ENCODE measurements at places on chromosomes 6 and 20.

GRCh38 chr6:7589221-7589620, 777 bp upstream of the SNRNP48 start:
- no peak for DNase-seq

DNA sequence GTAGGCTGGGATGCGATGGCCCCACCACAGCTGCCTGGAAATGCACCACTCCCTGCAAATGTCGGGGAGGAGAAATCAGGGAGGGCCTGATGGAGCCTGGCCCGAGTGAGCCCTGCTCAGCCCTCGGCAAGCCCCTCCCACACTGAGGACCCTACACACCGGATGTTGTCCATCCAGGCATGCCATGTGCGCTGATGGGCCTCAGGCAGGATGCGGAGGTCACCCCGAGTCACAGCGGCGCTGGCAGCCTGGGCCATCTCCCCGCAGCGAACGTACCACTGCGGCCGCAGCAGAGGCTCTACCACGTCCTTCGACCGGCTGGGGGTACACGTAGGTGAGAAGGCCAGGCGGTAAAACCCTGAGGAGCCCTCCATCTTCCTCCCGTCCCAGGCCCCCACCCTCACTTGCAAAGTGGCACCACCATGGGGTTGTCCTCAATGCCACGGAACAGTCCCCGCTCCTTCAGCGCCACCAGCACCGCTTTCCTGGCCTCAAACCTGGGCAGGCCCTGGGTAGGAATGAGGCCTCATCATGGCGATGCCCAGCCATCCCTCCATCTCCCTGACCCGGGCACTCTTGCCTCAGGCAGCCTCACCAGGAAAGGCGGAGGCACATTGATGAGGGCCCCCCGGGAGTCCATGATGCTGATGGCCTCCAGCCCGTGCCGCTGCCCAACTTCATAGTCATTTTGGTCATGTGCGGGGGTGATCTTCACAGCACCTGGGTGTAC, 5.2 kb upstream of the VWA7 start:
- no peak for DNase-seq

DNA sequence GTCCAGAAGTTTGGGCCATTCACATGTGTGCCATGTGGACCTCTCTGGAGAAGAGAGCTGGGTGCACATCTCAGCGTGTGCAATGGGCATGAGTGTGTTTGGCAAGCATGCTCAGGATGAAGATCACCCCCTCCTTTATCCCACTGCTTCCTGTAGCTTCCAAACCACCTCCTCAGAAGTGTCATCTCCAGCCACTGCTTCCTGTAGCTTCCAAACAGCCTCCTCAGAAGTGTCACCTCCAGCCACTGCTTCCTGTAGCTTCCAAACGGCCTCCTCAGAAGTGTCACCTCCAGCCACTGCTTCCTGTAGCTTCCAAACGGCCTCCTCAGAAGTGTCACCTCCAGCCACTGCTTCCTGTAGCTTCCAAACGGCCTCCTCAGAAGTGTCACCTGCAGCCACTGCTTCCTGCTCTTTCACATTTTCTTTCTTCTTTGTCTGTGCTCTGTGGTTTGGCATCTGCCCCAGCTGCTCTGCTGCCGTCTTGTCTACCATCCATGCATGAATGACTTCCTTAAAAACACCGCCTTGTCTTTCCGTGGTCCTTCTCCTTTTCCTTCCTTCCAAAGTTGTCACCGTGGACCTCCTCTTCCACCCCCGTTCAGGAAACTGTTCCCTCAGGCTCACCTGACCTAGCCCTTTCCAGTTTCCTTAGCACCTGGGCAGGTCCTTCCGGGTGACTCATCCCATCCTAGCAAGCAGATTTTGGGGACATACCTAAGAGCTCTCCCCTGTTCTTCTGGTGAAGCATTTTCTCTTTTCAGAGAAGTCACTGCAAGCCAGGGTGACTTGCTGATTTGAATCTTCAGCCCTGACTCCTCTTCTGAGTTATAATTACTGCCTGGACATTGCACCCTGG, 43.5 kb upstream of the TIAM2 start:
- no peak for DNase-seq

GRCh38 chr6:44538807-44539201, 151.3 kb downstream of the CDC5L start:
- no peak for DNase-seq

GRCh38 chr6:74870403-74870802, 335.4 kb downstream of the COL12A1 start:
- DNase-seq: no peak

GRCh38 chr6:160427312-160428068, 79.3 kb downstream of the SLC22A3 start:
- no peak for DNase-seq

- DNase-seq: no peak
Observed at GRCh38 chr6:115971785-115972184, 88.9 kb downstream of the FRK start.

DNA sequence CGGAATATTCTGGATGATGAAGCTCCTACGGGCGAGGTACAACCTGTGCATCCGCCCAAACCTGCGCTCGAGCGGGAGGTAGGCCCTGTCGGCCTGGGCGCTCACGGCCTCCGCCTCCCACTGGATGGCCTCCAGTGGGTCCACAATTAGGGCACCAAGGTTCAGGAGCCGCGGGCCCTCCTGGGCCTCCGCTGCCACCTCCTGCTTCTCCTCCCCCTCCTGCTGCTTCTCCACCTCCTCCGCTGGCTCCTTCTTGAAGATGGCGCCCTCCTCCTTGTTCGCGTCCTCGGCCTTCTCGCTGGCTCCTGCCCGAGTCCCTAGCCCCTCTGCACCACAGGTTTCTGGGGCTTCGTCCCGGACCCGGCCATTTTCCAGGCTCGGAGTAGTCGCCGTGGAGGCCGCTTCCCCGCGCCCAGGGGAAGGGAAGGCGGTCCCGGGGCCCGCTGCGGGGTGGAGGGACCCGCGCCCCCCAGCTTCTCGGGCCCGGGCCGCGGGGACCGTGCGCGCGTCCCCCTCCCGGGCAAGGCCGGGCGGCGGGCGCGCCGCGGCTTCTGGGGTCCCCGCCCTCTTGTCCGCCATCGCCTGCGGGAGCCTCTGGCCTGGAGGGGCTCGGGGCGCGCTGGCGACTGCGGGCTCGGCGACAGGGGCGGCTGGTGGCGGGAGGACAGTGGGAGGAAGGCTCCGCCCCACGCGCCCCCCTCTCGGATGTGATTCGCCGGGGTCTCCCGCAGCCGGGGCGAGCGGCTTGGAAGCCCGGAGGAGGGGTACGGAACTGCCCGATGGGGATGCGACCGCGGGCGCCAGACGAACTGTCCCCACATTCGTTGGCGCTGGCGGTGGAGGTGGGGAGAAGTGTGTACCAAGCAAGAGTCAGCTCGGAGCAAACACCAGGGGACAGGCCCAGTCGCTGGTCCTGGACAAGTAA, 17.6 kb downstream of the PLAGL2 start:
- DNase-seq: no peak

DNA sequence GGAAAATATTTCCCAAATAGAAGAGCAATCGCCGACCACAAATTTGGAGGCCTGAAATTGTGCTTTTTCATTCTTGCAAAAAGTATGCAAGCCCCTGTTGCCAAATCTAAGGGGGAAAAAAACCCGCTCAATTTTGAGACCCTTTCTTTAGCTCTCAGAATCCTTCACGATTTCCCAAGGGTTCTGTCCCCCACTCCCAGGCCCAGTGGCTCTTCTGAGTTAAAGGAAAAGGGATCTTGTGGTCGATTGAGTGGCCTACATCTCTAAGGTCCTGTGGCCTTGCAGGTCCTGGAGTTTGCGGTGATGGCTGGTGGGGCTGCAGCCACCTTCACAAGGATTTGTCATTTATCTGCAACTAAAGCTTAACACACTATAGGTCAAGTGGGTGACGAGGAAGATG, 1.8 kb downstream of the PAX1 start:
- no peak for DNase-seq

DNA sequence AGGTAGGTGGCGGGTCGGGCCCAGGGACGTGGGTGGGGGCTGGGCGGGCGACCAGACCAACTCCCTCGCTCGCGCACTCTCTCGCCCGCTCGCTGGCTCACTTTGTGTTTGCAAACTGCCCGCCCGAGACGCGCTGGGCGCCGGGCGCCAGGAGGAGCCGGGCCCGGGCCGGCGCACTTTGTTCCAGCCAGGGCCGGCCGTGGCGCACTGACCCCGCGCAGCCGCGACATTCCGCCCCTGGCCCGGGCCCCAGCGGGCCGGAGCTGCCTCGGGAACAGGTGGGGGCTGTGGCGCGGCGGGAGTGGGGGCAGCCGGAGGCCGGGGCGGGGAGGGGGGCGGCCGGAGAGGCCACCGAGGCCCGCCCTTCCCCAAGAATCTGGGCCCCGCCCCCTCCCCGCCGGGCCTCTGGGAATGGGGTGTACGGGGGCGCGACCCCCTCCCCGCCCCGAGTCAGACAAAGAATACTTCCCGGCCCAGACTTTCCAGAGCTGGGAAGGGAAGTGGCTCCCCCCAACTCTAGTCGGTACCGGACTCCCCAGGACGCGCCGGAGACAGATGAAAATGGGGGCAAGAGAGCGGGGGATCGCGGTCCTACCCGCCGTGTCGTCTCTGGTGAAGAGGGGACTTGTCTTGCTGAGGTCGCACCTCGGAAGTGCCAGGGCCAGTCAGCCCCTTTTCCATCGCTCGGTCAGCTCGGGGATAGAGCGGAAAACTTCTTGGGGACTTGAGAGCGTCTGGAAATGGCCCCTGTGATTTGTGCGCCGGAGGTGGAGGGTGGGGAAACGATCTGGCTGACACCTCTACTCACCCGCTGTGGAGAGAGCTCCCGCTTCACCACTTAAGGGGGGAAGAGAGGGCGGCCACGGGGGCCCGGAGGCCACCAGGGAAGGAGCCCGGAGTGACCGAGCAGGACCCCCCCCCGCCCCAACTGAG, 951 bp downstream of the FOXP4 start:
- DNase-seq: peak; percentile 27

DNA sequence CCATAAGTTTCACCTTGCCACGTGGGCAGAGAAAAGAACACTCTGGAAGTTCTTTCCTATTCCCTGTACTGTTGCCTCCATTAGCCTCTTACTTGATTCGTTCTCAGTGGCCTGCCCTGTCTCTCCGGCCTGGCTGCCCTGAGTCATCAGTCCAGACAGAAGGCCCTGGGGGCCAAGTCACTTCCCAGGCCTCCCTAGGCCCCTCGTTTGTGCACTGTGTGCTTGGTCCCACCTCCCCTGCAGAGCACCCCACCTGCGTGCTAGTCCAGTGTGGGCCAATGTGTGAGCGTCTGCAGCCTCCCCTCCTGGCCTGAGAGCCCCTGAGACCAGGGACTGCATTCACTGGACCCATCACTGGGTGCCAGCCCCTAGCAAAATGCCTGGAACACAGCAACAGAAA, 191.2 kb upstream of the RREB1 start:
- DNase-seq: no peak

DNA sequence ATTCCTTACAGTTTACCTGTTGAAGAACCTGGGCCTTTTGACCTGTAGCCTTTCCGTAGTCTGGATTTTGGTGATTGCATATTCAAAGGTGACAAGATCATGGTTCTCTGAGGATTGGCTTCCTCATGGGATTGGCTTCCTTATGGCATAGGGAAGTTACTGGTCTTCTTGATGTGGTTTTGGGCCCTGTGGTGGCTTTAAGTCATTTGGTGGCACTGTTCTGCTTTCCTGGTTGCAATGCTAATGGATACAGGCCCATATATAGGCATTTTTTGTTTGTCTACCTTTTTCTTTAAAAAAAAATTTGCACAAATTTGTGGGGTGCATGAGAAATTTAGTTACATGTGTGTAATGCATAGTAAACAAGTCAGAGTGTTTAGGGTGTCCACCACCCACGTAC, 185.7 kb downstream of the CDKAL1 start:
- DNase-seq: no peak

GRCh38 chr20:15706719-15707118, 866.5 kb downstream of the KIF16B start:
- no peak for DNase-seq

DNA sequence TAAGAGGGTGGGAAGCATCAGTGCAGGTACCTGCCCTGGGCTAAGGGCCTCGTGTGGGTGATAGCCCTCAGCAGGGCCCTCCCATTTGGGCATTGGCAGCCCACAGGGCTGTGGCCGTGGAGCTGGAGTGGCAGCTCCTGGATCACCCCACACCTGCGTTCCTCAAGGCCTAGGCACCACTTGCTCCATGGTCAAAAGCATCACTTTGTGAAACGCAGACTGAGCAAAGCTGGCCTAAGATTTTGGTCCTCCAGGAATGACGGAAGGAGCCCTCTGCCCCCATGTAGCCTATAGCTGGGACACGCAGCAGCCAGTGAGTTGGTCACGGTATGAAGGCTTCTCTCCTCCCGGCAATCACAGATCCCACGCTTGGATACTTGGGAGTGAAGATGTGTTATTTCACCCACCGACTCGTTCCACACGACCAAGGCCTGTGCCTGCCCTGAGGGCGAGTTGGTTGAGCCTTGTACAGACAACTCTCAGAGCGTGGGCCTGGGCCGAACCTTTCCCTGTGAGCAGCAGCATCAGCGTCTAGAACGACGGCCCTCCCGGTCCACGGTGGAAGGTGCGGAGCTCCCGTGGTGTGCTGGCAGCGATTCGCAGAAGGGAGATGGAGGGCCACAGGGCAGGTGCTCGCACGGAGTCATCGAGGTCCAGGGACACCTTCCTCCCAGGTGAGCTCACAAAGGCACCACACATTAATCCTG, 39.7 kb downstream of the THBS2 start:
- no peak for DNase-seq

GRCh38 chr6:2542858-2543218, 207.9 kb downstream of the MYLK4 start:
- DNase-seq: no peak

GRCh38 chr6:152232501-152233151, 404.5 kb downstream of the SYNE1 start:
- no peak for DNase-seq

GRCh38 chr6:35485402-35485877, 11.4 kb downstream of the TEAD3 start:
- DNase-seq: no peak

- no peak for DNase-seq
Observed at GRCh38 chr6:93177918-93178317, 241.4 kb downstream of the EPHA7 start.

- DNase-seq: no peak
Observed at GRCh38 chr6:72861935-72862432, 240.1 kb downstream of the KCNQ5 start.

DNA sequence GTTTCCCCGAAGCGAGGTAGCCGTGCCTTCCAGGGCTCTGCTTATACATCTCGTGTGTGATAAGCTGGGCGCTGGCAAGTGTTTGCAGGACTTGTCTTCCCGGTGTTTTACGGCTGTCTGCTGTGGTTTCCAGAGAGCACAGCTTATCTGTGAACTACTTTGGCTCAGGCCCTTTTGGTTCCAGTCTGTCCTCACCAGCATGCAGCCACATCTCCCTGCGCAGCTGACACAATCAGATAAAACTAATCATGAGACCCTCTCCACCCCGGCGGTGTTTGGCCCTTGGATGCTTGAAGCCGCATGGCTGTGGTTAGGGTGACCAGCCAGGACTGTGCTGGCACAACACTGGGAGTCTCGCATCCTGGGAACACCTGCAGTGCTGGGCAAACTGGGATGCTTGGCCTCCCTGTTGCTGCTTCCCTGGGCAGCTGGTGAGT, 241.8 kb upstream of the FOXQ1 start:
- no peak for DNase-seq

All from putamen (tissue), 1 donor.